ENCODE measurements at places on chromosomes 2 and 18.
A peak's percentile ranks its signal among the peaks of the same experiment; 100 is the strongest.

DNA sequence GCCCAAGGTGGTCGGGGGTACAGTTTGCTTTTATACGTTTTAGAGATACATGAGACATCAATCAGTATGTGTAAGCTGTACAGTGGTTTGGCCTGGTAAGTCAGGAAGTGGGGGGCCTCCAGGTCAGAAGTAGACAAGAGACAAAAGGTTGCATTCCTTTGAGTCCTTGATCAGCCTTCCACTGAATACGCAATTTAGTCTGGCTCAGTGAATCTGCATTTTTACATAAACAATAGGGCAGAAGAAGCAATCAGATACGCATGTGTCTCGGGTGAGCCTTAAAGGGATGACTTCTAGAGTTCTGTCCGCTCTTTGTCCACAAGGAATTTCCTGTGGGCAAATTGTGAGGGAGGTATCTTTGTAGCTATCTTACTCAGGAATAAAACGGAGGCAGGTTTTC is 87.2 kb downstream of the SOWAHC start:
- no peak for DNase-seq
- H3K27ac ChIP-seq = peak overlapping the region; percentile 52
- H3K4me1 ChIP-seq = peaks cover 48% of the 10 kb centered on the region
- peaks cover 1% of the 10 kb centered on the region for H3K36me3 ChIP-seq
- H3K4me3 ChIP-seq = no peak overlapping the region
- no peaks in the 10 kb centered on the region for H3K27me3 ChIP-seq

DNA sequence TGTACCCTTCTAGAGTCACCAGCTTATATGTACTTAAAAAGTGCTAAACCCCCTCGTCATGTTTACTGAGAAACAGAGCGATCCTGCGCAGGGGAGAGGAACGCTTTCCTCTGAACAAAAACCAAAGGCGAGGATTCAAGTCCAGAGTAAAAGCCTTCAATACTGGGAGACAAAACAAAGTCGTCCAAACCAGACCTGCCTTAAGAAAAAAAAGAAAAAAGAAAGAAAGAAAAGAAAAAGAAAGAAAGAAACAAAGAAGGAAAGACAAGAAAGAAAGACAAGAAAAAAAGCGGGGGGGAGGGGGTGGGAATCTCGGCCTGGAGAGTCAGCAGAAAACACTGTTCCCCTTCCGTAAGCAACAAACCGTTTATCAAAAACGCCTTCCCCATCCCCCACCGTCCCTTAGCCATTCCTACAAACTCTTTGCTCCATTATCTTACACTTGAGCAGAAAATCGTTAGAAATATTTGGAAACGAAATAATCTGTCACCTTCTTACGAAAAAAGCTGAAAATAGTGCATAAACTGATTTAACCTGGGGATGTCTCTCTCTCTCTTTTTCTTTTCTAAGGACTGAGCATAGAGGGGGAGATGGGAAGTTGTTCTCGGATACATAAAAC is 3.3 kb downstream of the PTGR3 start:
- H3K4me3 ChIP-seq = peak overlapping the region; percentile 89
- peaks cover 2% of the 10 kb centered on the region for H3K27me3 ChIP-seq
- peak overlapping the region; percentile 90 for H3K27ac ChIP-seq

- no peak for DNase-seq
- no peaks in the 10 kb centered on the region for H3K36me3 ChIP-seq
- no peak overlapping the region for H3K27ac ChIP-seq
Measured at GRCh38 chr2:113034016-113034415, 18.7 kb downstream of the IL36B start.

GRCh38 chr2:143344780-143345179 is 215.6 kb downstream of the ARHGAP15 start:
- H3K27ac ChIP-seq = no peak overlapping the region
- DNase-seq = no peak
- H3K4me3 ChIP-seq = no peak overlapping the region
- H3K27me3 ChIP-seq = peaks cover 5% of the 10 kb centered on the region

- H3K36me3 ChIP-seq = no peaks in the 10 kb centered on the region
- DNase-seq = no peak
- H3K4me1 ChIP-seq = no peaks in the 10 kb centered on the region
- no peak overlapping the region for H3K4me3 ChIP-seq
- H3K27ac ChIP-seq = no peak overlapping the region
- peaks cover 32% of the 10 kb centered on the region for H3K27me3 ChIP-seq
Measured at GRCh38 chr2:230843132-230843531, 21.6 kb upstream of the ITM2C start.

DNA sequence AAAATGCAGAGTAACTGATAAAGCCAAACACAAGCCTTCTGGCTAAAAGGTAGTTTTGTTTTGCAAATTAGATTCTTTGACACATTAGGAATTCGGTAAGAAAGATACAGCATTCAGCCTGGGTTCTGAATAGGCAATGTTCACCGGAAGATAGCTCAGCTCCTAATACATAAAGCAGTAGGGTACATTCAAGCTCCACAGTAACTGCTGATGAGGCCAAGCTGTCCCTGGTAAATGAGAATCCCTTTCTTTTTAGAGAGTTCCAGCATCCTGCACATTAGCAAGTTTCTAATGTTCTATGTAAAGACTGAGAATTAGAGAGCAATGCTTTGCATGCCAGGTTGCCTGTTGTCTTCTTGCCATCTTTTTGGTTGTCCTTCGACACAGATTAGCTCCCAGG is 316.3 kb upstream of the SLC14A2 start:
- no peaks in the 10 kb centered on the region for H3K36me3 ChIP-seq
- no peak overlapping the region for H3K27ac ChIP-seq
- no peak overlapping the region for H3K4me3 ChIP-seq
- peaks cover 15% of the 10 kb centered on the region for H3K4me1 ChIP-seq
- no peaks in the 10 kb centered on the region for H3K27me3 ChIP-seq

GRCh38 chr2:188848887-188849435 is 125.2 kb upstream of the COL3A1 start:
- H3K27me3 ChIP-seq = no peaks in the 10 kb centered on the region
- peaks cover 31% of the 10 kb centered on the region for H3K4me1 ChIP-seq
- H3K4me3 ChIP-seq = no peak overlapping the region
- H3K27ac ChIP-seq = peak overlapping the region; percentile 74
- no peak for DNase-seq

DNA sequence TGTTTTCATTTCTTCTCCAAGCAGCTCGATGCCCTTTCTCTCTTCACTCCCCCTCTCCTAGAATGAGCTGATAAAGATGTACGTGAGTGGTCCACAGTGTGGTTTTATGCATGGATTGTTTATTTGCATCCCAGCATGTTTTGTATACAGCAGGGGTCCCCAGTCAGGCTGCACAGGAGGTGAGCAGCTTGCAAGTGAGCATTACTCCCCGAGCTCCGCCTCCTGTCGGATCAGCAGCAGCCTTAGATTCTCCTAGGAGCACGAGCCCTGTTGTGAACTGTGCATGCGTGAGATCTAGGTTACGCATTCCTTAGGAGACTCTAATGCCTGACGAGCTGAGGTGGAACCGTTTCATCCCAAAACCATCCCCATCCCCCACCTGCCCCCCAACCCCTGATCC is 262.6 kb downstream of the AGAP1 start:
- peaks cover 3% of the 10 kb centered on the region for H3K36me3 ChIP-seq
- H3K27ac ChIP-seq = no peak overlapping the region
- peaks cover 10% of the 10 kb centered on the region for H3K4me1 ChIP-seq

DNA sequence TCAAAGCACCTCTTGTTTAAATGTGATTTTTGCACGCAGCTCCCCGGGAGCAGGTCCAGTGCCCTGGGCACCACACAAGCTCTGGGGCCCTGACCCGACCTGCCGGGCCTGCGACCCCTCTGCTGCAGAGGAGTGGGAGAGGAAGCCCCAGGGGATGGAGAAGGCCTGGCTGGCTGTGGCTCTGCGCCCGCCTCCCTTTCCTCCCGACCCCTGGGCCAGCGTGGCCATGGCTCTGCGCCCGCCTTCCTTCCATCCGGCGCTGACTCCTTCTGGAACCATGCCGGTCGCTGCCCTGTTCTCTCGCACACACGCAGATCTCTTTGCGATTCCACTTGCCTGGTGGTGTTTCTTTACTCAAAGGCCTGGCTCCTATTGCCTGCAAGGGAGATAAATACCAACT is 166.5 kb upstream of the SALL3 start:
- H3K27ac ChIP-seq = no peak overlapping the region
- no peak overlapping the region for H3K4me3 ChIP-seq
- no peak for DNase-seq

DNA sequence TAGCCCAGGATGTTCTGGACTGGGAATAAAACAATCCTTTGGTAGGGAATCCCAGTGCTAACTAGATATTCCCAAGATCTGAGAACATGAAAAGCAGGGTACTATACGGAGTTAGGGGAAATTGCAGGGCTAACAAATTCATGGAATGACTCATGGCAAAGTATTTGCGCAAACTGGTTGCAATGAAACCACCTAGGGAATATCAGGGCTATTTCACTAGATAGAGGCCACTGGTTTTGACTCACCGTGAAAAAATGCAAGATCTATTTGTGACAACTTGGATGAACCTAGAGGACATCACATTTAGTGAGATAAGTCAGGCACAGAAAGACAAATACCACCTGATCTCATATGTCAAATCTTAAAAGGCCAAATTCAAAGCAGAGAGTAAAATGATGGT is 233.3 kb downstream of the MBD2 start:
- no peaks in the 10 kb centered on the region for H3K27me3 ChIP-seq
- H3K4me1 ChIP-seq = no peaks in the 10 kb centered on the region
- H3K36me3 ChIP-seq = no peaks in the 10 kb centered on the region
- no peak overlapping the region for H3K27ac ChIP-seq
- H3K4me3 ChIP-seq = no peak overlapping the region

- DNase-seq = no peak
- no peak overlapping the region for H3K4me3 ChIP-seq
- no peak overlapping the region for H3K27ac ChIP-seq
- peaks cover 23% of the 10 kb centered on the region for H3K36me3 ChIP-seq
- H3K27me3 ChIP-seq = no peaks in the 10 kb centered on the region
Measured at GRCh38 chr2:53802617-53803151, 15.8 kb downstream of the ERLEC1 start.

GRCh38 chr2:736939-737338 is 59.7 kb upstream of the TMEM18 start:
- H3K4me3 ChIP-seq = no peak overlapping the region
- no peaks in the 10 kb centered on the region for H3K36me3 ChIP-seq
- no peak overlapping the region for H3K27ac ChIP-seq
- H3K27me3 ChIP-seq = no peaks in the 10 kb centered on the region
- DNase-seq = no peak

DNA sequence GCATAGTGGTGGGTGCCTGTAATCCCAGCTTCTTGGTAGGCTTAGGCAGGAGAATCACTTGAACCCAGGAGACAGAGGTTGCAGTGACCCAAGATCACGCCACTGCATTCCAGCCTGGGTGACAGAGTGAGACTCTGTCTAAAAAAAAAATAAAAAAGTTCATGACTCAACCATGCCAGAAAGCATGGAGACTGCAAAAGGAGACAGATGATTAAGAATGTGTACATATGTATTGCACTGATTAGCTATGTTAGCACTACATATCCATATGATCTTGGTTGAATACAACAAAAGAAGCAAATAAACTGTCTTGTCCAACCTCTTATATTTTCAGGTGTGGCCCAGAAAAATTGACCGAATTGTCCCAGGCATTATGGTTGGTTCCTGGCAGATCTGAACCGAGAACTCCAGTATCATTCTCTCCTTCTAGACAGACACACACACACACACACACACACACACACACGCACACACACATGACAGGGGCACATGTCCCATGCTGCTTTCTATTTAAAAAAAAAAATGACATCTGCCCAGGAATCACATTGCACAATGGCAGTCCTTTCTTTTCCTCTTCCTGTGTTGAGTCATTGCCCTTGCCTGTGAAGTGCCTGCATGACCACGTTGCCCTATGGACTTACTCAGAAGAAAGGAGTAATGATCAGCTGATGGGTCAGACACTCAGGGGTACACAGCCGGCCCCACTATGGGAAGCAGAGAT is 65.6 kb downstream of the MYCN start:
- no peak for DNase-seq
- H3K27ac ChIP-seq = no peak overlapping the region
- H3K36me3 ChIP-seq = no peaks in the 10 kb centered on the region
- H3K27me3 ChIP-seq = peaks cover 3% of the 10 kb centered on the region
- no peak overlapping the region for H3K4me3 ChIP-seq

DNA sequence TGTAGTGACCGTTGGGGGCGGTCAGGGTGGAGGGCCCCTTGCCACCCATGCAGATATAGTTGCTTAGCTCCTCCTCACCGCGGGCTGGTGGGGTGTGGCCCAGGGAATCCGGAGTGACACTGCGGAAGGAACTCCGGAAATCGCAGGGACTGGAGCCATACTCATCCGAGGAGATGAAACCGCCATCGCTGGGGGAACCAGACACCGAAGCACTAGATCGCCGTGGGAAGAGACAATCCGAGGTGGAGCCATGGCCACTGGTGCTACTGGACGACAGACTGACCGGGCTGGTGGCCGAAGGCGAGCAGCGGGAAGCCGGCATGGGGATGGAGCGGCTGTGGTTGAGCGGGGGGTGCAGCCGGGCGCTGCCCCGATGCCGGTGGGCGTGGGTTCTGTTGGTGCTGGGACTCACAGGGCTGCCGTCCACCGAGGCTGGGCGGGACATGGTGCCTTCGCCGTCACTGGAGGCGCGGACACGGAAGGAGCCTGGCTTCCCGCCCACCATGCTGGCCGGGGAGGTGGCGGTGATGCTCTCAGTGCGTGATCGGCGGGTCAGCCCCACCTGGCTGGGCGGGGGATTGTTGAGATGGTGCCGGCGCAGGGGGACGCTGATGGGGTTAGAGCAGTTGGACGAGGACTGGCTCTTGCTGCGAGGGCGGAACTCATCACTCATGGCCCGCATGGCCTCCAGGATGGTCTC is 2.2 kb downstream of the IRS1 start:
- peak overlapping the region; percentile 91 for H3K4me3 ChIP-seq
- peaks cover 71% of the 10 kb centered on the region for H3K4me1 ChIP-seq
- H3K36me3 ChIP-seq = peaks cover 20% of the 10 kb centered on the region
- H3K27me3 ChIP-seq = no peaks in the 10 kb centered on the region
- H3K27ac ChIP-seq = peak overlapping the region; percentile 94

GRCh38 chr2:200968735-200969134 is 5.3 kb upstream of the ORC2 start:
- H3K27me3 ChIP-seq = no peaks in the 10 kb centered on the region
- DNase-seq = no peak
- H3K4me1 ChIP-seq = peaks cover 18% of the 10 kb centered on the region
- peaks cover 5% of the 10 kb centered on the region for H3K36me3 ChIP-seq
- H3K4me3 ChIP-seq = no peak overlapping the region

GRCh38 chr18:52254367-52254766 is 85.6 kb upstream of the DCC start:
- no peak for DNase-seq
- no peaks in the 10 kb centered on the region for H3K27me3 ChIP-seq
- H3K27ac ChIP-seq = no peak overlapping the region

GRCh38 chr2:101775092-101775491 is 77.6 kb downstream of the MAP4K4 start:
- DNase-seq = no peak
- no peak overlapping the region for H3K27ac ChIP-seq
- peaks cover 2% of the 10 kb centered on the region for H3K36me3 ChIP-seq
- peaks cover 46% of the 10 kb centered on the region for H3K4me1 ChIP-seq
- no peak overlapping the region for H3K4me3 ChIP-seq
- H3K27me3 ChIP-seq = no peaks in the 10 kb centered on the region
